ENCODE measurements at places on chromosomes 2 and 18.
A peak's percentile ranks its signal among the peaks of the same experiment; 100 is the strongest.

DNA sequence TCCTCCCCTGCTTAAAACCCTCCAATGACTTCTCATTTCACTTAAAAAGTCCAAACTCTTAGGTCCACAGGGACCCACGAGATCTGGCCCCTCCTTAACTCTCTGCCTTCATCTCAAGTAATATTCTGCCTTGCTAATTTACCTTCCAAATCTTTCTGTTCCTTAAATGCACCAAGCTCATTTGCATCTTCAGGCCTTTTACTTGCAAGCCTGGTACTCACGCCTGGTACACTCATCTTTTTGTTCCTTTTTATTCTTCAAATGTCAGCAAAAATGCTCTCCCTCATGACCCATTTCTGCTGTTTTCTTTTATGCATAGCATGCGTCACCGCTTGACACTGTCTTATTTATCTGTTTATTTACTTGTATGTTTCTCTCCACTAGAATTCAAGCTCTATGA is 2.7 kb upstream of the WIPF1 start:
- DNase-seq, result peak; percentile 91

- DNase-seq, result no peak
Measured at GRCh38 chr18:36761186-36761698, 67.6 kb downstream of the TPGS2 start.

GRCh38 chr2:188122985-188123384 is 168.7 kb upstream of the GULP1 start:
- no peak for DNase-seq

- DNase-seq, result no peak
Measured at GRCh38 chr2:43566461-43566729, 29.4 kb downstream of the THADA start.

GRCh38 chr2:237073552-237073951 is 12.1 kb upstream of the COPS8 start:
- no peak for DNase-seq

DNA sequence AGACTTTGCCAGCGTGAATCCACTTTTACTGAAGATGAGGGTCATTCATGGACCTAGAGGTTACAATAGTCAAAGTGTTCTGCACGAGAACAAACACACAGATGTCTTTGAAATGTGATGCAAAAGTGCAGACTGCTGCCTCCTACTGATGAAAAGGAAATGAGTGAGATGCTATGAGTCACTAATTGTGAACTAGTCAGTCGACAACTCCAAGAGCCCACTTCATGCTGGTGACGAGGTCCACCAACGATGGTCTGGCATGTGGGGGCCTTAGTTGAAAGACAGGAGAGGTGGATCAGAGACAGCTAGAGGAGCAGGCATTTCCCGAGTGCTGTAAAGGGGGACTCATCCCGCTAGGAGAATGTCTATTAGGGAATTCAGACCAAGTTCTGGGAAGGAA is 17.1 kb upstream of the ZNF236 start:
- DNase-seq, result no peak

DNA sequence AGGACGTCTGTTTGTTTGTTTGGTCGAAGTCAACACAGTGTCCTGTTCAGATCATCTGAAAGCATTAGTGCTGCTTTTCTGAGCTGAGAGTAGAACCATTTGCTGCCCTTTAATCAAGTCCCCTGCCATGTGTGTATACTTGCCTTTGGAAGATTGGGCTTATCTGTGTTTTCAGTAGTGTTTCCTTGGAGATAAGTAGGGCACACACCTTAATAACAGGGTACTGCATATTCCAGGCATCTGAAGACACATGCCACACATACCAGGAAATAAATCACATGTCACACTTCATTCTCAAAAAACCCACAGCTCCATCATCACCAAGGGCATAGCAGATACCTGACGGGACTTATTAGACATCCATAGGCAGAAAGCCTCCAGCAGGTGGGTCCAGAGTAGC is 157.4 kb downstream of the SOX11 start:
- no peak for DNase-seq

GRCh38 chr2:178057179-178057680 is 15.3 kb downstream of the PDE11A start:
- no peak for DNase-seq

DNA sequence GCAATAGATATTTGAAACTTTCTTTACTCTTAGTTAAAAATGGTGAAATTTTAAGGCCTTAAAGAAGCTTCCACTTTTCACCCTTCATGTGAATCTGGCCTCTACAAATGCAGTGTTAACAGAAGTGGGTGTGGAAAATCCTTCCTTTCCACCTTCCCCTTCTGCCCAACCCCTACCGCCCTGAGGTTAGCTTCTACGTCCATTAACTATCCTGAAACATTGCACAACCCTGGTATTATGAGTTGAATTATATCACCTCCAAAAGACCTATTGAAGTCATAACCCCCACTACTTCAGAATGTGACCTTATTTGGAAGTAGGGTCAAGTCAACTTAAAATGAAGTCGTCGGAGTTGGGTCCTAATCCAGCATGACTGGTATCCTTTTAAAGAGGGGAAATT is 80.8 kb upstream of the ACSL3 start:
- DNase-seq, result no peak

GRCh38 chr2:136215908-136216472 is 98.0 kb upstream of the CXCR4 start:
- peak; percentile 70 for DNase-seq

- no peak for DNase-seq
Measured at GRCh38 chr2:99903981-99904380, 238.4 kb downstream of the AFF3 start.

- peak; percentile 99 for DNase-seq
Measured at GRCh38 chr18:77065221-77065981, 67.2 kb downstream of the MBP start.

DNA sequence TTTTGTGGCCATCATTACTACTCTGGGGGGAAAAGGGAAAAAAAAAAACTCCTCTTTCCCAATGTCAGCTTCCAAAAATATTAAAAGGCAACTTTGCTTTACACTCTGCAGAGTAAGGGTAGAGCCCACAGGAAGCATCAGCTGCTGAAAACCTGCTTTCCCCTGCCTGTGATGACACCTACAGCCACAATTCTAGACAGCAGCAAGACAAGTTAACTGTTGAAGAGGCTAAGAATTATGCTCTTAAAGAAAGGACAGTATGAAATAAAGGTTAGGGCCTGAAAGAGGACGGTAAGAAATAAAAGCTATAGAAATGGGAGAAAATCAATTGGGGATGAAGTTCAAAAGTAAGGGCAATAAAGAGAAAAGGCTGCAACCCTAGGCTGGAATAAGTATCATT is 3.0 kb downstream of the PDE11A start:
- DNase-seq, result no peak

DNA sequence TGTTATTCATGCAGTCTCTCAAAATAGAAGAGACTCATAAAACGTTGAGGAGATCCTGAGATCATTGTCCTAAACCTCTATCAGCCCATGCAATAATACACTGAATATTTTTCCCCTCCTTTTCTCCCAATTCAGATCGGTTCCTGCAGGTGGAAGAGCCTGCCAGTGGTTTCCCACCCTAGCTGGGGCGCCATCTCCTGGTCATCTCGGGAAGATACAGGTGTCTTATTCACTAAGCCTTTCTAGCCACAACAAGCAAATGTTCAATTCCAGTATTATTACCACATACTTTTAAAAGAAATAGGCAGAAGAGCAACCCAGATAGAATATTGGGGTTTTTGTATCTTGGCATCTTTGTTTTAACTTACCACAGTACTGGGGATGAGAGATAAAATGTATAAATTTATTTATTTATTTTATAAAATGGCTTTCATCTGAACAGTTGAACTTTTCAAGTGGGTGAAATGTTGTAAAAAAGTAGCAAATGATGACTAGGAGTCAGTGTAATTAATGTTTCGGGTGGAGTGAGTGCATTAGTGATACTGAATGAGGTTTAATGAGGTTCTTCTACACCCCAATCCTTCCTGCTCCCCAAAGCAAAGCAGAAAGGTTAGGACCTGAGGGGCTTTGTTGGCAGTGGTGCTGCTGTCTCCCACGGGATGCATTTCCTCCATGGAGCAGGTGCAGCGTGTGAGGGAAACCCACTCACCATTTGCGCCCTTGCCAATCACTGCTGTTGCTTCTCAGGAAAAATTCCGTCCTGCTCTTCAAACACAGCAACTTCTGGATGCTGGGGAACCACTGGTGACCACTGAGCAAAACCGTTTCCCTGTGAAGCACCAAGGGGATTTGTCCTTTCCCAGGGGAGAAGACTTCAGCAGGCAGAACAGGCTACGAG is 147.1 kb upstream of the FHL2 start:
- peak; percentile 30 for DNase-seq

GRCh38 chr18:2508155-2508554 is 63.1 kb downstream of the METTL4 start:
- DNase-seq, result no peak

GRCh38 chr2:70907130-70908057 is 28.3 kb upstream of the ATP6V1B1 start:
- peak; percentile 51 for DNase-seq

DNA sequence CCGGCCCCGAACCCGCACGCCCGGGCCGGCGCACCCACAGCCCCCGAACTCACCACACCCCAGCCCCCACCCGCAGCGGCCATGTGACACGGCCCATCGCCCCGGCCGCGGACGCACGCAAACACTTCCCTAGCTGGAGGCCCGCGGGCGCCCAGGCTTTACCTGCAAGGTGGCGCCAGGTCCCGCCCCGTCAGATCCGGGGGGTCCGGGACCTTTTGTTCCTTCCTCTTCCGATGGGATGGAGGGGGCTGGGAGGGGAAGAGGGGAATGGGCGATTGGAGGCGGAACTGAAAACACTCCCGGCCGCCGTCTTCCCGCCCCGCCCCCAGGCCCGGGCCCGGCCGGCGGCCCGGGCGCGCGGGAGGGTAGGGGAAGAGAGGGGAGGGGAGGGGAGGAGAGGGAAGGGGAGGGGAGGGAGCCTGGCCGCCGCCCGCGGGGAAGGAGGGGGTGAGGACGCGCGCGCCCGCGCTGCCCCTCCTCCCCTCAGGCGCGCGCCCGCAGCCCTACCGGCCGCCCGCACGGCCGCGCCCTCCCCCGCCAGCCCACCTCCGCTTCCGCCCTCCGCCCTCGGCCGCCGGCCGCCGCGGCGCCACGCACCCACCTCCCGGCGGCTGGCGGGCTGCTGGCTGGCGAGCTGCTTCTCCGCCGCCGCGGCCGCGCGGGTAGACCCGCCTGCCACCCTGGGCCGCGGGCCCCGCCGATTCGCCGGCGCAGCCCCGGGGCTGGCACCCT is at the start of gene SMAD2:
SMAD2 (minus strand) TSS at position 461 of the 732 bp plus-strand sequence. CDS start 33,903 bp downstream, outside the sequence.
- DNase-seq, result peak; percentile 75

GRCh38 chr2:86477349-86477748 is 36.2 kb downstream of the KDM3A start:
- DNase-seq, result no peak

DNA sequence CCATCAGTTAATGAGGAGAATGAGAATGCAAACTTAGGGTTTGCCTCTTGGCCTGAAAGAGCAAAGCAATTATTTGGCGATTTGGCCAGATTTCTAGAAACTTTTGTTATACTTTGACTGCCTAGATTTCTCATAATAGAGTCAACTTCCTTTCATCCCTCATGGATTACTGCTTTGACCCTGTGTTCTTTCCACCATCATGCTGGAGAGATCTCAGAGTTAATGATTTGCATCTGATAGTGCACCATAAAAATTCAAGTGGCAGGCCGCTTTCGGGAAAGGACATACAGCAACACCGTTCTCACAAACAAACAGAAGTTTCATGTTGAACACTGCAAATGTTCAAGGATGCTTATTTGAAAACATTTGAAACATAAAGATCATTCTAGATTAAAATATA is 143.7 kb upstream of the ZFP36L2 start:
- no peak for DNase-seq

- no peak for DNase-seq
Measured at GRCh38 chr2:80377071-80377470, 72.5 kb upstream of the LRRTM1 start.

DNA sequence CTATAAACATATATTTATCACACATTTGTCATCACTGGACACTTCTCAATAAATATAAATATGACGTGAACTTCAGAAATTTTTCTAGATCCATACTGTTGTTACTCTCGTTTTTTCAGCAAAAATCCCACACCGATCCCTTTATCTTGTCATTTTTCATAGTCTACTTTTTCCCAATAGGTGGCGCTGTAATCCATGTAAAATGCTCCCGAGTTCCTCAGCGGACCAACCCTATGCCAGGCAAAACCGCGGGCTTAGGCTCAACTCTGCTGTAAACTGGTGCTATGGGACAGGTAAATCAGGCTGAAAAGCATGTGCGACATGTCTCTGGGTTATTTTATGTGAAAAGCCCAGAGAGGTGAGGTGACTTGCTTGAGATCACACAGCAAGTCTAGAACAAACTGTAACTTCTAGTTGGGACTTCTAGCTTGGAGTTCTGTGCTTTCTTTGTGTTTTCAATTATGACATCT is 104.0 kb downstream of the COBLL1 start:
- peak; percentile 61 for DNase-seq

- no peak for DNase-seq
Measured at GRCh38 chr2:213286161-213286560, 1.9 kb downstream of the SPAG16 start.

DNA sequence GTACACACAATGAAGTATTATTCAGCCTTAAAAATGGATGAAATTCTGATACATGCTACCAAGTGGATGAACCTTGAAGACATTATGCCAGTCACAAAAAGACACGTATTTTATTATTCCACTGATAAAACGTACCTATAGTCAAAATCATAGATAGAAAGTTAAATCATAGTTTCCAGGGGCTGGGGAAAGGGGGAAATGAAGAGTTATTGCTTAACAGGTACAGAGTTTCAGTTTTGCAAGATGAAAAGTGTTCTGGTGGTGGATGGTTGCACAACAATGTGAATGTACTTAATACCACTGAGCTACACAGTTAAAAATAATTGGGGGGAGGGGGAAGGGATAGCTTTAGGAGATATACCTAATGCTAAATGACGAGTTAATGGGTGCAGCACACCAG is 279.0 kb upstream of the STON1 start:
- peak; percentile 86 for DNase-seq

- no peak for DNase-seq
Measured at GRCh38 chr2:158357699-158358098, 98.9 kb downstream of the CCDC148 start.

DNA sequence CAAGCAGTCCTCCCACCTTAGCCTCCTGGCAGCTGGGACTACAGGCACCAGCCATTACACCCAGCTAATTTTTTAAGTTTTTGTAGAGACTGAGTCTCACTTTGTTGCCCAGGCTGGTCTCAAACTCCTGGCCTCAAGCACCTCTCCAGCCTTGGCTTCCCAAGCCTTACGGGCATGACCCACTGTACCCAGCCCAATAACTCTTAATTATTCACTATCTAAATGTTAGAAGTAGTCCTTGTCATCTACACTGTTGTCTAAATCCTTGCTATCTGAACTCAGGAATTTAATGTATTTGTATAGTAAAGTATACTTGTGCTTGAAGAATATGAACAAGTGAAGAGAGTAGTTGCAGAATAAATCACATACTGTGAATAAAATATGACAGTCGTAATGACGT is 37.9 kb upstream of the NBEAL1 start:
- DNase-seq, result no peak

DNA sequence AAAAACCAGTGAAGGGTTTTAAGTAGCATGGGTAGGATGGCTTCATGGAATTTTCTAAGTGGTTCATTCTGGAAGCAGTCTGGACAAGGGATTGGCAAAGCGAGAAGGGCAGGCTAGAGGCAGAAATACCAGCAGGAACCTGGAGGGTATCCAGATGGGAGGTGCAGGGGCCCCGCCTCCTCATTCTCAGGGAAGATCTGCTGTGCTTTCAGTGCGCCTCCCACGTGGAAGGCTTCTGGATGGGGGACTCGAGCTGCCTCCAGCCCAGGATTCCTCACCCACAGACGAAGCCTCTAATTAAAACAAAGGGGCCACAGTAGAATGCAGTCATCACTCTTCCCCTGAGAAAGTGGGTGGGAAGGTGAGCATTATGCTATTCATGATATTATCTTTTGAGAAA is 79.8 kb downstream of the VSNL1 start:
- no peak for DNase-seq

- peak; percentile 30 for DNase-seq
Measured at GRCh38 chr2:70947556-70948184, 12.0 kb downstream of the ATP6V1B1 start.
